ENCODE measurements at places on chromosomes 2 and 18. TPM values are rescaled to one million over a fixed set of nuclear protein-coding genes. Genes with fewer than 3 reads are reported as not detected.

- no peak for DNase-seq
Measured at GRCh38 chr2:113755835-113756354, 547 bp downstream of the SLC35F5 start.

DNA sequence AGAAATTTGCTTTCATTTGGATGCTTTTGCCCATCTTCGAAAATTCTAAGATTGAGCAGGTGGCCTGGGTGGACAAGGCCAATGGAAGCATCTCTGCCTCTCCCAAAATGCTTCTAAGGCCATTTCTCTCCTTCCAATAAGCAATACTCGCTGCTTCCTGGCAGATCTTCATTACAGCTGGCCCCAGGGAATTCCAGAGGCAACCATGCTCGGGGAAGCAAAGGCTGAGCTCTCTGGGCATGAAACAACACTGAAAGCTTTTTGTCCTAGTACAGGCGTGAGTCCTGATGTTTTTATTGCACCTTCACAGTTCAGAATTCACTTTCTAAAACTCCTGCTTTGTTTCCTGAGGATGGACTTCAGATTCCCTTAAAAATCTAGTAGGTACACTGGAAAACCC is 11.8 kb upstream of the NEDD4L start:
- DNase-seq: no peak

GRCh38 chr18:44783371-44783770 is 102.7 kb downstream of the SETBP1 start:
- no peak for DNase-seq

DNA sequence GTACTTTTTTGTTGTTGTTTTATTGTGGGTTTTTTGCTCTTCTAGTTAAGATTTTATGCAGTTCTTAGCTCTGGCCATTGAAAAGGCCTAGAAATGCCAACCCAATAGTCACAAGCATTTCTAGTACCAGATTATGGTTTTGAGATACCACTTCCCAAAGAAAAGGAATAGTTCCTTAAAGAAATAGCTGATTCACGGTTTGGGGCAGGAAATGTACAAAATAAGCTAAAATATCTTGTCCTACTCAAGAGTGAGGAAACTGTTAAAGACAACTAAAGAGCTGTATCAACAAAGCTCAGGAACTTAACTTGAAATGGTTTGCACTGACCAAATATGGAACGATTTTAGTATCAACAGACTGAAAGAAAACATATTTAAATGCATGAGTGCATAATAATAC is 35.4 kb downstream of the PGAP1 start:
- no peak for DNase-seq

POLR1A gene
- total RNA-seq: 14.8 TPM

DNA sequence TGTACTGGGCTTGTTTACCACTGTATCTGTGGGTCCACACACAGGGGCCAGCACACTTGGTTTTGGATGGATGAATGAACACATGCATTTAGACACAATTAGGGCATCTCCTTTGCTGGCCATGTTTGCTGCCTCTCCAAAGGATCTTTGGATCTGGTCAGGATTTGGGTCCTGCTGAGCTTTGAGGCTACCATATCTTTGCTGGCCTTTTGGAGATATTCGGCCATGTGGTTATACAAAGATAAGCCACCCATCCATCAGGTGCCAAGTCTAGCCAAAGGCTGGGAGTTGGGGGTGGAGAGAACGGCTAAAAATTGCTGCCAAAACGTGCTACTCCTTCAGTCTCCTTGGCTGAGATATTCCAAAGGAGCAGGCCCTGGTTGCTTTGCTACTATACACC is 18.2 kb upstream of the FZD7 start:
- DNase-seq: no peak

DNA sequence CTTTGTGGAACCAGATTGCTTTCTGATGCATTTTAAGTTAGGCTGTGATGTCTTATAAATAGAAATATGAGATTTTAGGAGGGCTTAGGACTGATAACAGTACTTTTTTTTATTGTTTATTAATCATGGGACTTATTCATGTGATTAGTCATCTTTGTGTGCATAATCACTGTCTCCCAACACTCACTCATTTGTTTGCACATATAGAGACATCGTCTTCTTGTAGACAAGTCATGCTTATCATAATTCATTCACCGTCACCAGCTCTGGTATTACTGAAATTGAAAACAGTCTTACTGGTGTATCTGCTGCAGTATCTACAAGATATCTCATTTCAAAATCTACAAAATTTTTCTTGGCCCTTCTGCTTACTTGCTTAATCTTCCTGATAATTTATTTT is 45.8 kb downstream of the WDR7 start:
- no peak for DNase-seq

DNA sequence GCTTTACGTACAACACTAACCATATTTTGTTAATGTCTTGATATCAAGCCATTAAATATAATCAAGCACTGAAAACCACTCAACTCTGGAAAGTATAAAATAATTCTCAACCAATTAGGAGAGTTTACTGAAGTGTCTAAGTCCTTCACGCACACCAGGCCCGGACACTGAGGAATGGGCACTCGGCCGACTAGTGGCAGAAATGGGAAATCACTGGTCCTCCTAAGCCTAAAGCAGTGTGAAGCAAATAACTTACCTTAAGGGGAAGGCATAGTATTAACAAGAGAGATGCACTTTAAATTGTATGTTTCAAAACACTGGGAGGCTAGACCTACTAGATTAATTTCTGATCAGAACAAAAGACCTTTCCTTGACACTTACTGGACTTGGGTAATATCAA is 45.7 kb downstream of the FAM210A start:
- DNase-seq: no peak

PXDN gene
- 307 TPM for total RNA-seq
